Smooth muscle cell of the brain vasculature (primary cell): ENCODE measurements at places on chromosomes 6 and 20.

GRCh38 chr6:38154731-38155130 is 335.2 kb downstream of the ZFAND3 start:
- DNase-seq: no peak

- no peak for DNase-seq
Observed at GRCh38 chr6:124069230-124069950, 265.7 kb downstream of the NKAIN2 start.

DNA sequence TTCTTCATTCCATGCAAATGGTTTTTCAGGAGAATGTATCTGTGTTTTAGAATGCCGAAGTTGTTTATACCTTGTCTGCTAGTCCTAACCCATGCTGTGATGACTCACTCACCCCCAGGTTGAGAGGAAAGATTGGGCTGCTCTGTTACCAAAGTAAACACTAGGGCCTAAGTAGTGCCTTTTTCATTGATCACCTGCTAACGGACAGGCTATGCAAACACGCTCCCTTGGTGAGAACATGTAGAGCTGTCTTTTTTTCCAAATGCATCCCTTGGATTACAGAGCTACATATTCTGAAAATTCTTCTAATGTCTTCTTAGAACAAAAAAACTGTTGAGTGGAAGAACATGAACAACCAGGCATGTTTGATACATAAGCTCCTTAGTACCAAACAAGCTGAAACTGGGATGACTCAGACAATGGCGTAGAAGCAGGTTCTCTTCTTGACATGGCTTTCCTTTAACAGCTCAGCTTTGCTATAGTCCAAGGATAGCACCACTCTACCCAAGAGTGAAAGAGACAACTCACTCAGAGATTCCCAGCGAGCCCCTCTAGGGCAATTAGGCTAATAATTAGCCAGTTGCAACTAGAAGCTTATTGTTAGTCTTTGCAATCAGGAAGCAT is 20.5 kb downstream of the PERP start:
- DNase-seq: peak; percentile 79

- DNase-seq: no peak
Observed at GRCh38 chr6:125451750-125452149, 150.0 kb upstream of the HDDC2 start.

- DNase-seq: no peak
Observed at GRCh38 chr6:154508573-154509375, 1.7 kb downstream of the CNKSR3 start.

DNA sequence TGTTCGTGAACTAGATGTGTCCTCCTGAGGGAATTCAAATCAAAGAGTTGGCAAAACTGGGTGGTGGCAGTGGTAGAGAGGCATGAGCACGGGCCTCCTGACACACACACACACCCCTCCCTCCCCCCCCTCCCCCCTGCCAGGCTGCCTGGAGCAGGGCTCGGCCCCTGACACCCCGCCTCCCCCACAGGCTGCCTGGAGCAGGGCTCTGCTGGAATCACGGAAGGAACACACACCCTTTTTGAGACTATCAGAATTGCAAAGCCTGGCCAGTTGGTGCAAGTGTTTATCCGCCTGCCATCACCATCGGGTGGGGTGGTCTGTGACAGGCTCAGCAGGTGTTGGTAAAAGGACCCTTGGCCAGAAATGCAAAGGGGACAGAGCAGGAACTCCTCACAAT is 59.0 kb downstream of the FAM120B start:
- DNase-seq: no peak

DNA sequence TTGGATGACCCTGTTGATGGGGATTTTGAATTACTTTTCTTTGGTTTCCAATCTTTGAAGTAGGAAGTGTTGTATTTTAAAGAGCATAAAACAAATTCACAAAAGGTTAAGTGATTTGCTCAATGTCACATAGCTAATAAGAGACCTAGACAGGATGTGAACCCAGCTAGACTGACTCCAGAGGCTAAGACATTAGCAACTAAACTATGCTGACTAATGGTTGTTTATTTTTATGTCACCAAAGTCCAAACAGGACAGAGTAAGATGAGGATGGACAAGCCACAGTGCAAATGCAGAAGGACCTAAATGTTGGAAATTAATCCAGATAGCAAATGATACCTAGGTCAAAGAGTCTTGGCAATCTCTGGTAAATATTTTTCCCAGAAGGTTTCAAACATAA is 38.0 kb downstream of the OGFRL1 start:
- no peak for DNase-seq

DNA sequence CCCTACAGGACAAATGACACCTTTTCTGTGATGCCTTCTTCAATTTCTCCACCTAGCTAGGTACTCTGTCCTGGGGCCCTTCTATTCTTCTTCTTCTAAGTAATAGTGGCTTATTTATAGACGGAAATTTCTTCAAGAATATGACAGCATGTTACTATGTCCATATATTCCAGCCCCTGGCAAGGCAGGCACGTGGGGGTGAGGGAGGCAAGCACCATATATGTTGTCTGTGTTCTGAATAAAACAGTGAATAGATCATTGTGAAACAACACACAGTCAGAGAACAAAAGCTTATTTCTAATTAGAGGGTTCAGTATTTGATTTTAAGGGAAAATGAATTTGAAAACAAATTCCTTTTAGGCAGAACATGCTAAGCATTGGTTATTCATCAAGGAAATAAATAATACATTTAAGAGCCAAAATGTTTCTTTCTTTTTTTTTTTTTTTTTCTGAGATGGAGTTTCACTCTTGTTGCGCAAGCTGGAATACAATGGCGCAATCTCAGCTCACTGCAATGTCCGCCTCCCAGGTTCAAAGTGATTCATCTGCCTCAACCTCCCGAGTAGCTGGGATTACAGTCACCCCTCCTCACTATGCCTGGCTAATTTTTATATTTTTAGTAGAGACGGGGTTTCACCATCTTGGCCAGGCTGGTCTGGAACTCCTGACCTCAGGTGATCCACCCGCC is 6.2 kb downstream of the HEBP2 start:
- DNase-seq: no peak

GRCh38 chr20:513429-513828 is 30.2 kb downstream of the CSNK2A1 start:
- no peak for DNase-seq

DNA sequence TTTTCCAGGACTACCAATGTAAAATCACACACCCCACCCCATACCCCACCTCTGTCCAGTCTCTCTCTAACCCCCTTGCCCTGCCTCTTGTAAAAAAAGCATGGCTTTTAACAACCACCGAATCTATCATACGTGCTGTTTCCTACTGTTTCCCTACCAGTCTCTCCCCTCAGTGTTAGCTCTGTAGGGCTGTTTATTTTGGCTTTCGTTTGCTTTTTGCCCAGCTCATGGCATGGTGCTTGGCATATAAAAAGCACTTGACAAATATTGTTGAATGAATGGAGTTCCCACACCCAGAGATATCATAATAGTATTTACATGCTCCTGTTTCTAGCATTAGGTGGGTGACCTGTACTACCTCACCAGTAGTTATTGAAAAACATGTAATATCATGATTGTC is 148.2 kb downstream of the OPRM1 start:
- DNase-seq: no peak

- DNase-seq: no peak
Observed at GRCh38 chr6:40725390-40725789, 138.2 kb upstream of the LRFN2 start.
